ENCODE measurements at places on chromosomes 5 and 9.

DNA sequence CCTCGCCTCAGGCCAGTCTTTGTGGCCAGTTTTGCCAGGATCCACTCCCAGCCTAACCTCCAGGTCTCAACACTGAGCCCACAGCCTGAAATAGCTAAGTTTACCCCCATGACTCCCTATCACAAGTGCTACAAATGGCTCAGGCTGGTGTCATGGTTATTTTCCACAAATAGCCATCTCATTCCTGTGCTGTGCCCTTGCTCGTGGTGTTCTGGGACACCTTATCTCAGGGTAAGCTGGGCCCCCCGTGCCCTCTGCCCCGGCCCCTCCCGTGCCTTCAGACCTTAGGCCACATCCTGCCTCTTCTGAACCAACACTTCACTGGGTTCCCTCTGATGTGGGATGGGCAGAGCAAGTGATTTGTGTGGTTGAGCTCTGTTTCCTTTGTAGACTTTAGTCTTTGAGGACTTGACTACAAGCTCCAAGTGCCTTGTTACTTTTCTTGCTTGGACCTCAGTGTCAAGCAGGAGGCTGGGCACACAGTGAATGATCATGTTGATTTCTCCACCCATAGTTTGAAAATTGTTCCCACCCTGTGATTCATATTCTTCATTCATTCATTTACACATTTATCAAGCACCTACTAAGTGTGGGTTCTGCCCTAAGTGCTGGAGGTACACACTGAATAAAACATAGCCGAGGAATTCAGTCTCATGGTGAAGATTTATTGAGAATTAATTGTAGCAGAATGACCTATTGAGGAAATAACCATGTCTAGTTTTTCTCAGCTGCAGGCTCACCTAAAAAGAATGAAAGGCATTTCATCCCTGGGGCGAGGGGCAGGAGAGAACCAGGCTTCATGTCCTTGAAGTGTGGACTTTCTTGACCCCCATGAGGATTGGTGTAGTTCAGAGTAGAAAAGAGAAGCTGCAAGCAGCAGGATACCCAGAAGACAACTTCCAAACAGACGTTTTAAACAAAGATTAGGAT is 84.5 kb upstream of the CTNNA1 start:
- DNase-seq = no peak

GRCh38 chr9:87337335-87338087 is 160.2 kb upstream of the DAPK1 start:
- no peak for DNase-seq

- DNase-seq = peak; percentile 40
Observed at GRCh38 chr9:130707225-130707976, 13.8 kb downstream of the EXOSC2 start.

GRCh38 chr5:95949810-95950209 is 11.8 kb downstream of the ELL2 start:
- no peak for DNase-seq

GRCh38 chr9:21984101-21984500 is 10.1 kb downstream of the CDKN2A start:
- no peak for DNase-seq

DNA sequence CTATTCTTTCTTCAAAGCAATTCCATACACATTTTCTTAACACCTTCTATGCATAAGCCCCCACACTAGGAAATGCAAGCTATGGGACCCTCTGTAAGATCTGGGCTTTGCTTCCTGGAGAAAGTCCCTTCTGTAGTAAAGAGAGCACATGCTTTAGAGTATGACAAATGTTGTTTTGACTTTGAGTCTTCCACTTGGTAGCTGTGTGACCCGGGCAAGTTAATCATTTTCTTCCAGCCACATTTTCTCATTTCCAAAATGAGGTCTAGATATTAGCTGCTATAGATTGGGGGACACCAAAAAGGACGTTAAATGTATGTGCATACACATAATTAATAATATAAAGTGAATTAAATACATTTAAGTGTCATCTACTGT is 334.0 kb downstream of the NFIB start:
- no peak for DNase-seq

GRCh38 chr5:88269222-88269771 is 652 bp upstream of the TMEM161B start:
- no peak for DNase-seq

DNA sequence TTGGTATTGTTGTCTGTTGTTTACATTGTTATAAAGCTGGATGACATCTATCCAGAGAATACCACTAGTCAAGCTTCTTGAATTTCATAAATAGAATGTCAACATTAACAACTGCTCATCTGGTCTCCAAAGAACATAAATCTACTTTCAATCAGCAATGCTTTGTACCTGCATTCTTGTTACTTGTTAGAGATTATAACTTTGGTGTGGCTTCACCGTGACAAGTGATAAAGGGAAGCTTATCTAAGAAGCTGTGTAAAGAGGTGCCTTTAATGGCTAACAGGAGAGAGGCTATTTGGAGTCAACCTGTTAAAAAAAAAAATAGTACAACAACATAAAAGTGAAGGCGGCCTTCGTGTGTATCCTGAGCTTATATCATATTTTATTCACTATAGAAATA is 41.8 kb downstream of the MUSK start:
- DNase-seq = no peak

DNA sequence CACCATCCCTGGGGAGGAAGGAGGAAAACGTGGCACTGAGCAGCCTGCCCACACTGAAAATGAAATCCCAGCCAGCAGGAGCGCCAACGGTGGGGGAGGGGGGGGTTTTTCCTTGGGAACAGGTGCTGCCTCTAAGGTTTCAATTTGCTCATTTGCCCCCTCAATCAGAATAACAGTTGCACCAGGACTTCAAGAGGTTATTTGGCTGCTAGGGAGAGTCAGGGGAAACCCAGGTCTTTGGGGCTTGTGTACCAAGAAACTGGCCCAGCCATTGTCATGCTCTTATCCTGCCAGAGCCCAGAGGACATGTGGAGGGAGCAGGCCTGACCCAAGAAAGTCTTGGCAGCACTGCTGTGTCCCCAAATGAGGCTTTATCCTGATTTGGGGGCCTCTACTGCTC is 66.5 kb downstream of the NDFIP1 start:
- DNase-seq = no peak

- no peak for DNase-seq
Observed at GRCh38 chr9:135291165-135291564, 188.4 kb upstream of the PPP1R26 start.

GRCh38 chr5:109281136-109281690 is 128.6 kb downstream of the PJA2 start:
- DNase-seq = no peak

DNA sequence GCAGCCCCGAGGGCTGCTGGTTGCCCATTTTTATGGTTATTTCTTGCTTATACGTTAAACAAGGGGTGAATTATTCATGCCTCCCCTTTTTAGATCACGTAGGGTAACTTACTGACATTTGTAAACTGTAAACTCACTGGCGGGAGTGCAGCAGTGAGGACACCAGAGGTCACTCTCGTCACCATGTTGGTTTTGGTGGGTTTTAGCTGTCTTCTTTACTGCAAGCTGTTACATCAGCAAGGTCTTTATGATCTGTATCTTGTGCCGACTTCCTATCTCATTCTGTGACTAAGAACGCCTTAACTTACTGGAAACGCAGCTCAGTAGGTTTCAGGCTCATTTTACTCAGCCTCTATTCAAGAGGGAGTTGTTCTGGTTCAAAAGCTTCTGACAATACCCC is 155.0 kb upstream of the PRDM9 start:
- peak; percentile 13 for DNase-seq

- DNase-seq = peak; percentile 34
Observed at GRCh38 chr5:9787861-9788600, 157.9 kb upstream of the TAS2R1 start.

GRCh38 chr5:116216246-116216645 is 131.4 kb downstream of the COMMD10 start:
- no peak for DNase-seq

DNA sequence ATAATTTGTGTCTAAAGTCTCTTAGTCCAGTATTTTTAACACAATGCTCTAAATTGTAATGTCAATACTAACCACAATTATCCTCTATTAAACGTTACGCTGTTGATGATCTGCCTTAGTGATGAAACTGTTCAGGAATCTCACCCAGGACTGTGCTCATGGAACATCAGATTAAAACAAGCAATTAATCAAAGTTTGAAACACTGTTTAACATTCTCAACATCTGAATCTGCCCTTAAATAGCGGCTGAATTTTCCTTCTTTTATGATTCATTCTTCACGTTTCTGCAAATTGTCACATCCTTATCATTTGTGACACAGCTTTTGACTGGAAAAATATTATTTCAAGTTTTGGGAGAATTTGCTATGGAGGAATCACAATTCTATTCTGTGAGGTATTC is 113.8 kb downstream of the MARCHF11 start:
- no peak for DNase-seq

DNA sequence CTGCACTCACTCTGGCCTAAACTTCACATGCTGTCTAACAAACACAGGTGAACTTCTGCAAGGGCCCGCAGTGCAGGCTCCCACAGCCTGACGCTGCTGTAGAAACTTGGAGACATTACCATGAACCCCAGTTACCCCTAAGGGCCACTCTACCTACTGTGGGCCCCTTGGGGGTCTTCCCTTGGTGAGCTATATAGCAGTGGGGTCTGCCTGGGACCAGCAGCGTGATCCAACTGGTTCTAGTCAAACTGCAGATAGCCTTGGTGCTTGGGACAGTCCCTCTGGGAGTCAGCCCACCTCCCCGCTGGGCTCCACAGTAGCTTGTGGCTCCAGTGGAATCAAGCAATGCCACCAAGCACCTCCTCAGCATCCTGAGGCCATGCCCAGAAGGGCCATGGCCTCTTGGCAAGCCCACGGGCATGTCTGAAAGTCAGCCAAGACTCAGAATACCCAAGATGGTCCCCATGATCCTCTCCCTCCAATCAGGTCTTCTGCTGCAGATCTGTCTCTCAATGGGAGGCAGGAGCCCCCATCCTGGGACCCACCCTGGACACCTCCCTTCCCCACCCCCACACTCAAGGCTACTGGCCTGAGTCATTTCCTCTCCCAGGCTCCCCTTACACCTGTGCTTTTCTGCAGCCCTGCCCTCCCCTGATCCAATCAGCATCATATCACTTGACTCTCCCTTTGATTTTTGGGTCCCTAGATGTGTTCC is 230.0 kb upstream of the IRX1 start:
- DNase-seq = no peak

DNA sequence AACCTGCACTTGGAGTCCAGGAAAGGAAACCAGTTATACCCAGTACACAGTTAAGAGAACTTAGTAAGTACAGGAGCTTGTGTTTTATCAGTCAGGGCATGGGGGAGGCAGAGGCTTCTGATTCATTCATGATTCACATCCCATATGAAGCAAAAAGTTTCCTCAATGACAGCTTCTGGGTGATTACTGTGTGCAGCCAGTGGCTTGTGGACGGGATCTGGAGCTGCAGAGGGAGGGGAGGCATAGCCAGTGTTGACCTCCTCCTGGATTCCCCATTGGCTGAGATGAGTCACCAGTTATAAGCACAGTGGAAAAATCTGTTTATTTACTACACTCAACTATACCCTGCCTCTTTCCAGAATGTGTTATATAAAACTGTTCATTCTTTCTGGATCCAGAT is 17.7 kb downstream of the IL31RA start:
- no peak for DNase-seq

DNA sequence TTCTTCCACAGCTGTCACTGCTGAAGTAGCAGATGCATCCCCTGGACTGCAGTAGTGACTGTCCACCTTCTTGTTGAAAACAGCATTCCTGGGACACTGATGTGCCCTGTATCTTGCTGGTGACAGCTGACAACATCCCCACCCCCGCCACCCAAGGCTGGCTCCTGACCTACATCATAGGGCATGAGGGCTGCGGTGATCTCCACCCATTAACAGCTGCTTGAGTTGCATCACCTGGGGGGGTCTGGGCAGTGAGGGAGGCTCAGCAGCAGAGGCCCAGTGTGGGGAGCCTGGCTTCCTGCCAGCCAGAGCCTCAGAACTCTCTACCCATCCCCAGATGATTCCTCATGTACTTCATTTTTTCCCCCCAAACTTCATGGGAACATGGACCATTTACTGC is 4.1 kb downstream of the PRUNE2 start:
- DNase-seq = no peak

DNA sequence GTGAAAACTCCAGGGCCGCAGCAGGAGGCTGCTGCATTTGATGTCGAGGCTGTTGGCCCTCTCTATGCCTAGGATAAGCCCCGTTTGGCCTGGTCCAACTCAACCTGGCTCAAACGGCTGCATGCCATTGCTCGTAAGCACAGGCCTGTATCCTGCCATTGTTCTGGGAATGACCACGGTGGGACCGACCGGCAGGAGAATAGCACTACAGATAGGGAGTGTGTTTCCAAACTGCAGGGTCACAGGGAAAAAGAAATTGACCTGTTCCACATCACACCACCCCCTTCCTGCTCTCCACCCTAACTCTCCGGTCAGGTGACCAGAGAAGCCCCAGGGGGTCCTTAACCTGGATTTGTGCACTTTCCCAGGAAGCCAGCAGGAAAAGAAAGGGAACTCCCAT is 278.7 kb upstream of the KLF4 start:
- DNase-seq = no peak

DNA sequence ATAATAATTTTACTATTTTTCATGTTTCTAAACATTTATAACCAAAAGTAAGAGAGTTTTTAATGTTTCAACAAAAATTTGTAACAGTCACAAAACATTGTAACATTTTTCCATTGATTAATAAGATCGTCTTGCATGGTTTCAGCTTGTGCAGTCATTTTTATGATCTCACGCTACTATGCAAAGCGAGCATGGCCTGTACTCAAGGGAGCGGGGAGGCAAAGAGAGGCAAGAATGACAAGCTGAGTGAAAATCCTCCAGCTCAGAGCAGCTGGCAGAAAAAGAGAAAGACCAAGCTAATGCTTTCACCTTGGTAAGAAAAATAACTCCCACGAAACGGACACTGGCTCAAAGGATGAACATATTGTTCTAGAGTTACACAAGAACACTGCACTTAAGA is 90.0 kb upstream of the SV2C start:
- DNase-seq = no peak

GRCh38 chr5:16427587-16427986 is 38.0 kb downstream of the ZNF622 start:
- no peak for DNase-seq

GRCh38 chr5:136769900-136770684 is 404.7 kb upstream of the TRPC7 start:
- no peak for DNase-seq

GRCh38 chr9:4114569-4115505 is 185.0 kb downstream of the GLIS3 start:
- no peak for DNase-seq

- no peak for DNase-seq
Observed at GRCh38 chr5:8613078-8613685, 744.2 kb downstream of the MTRR start.

DNA sequence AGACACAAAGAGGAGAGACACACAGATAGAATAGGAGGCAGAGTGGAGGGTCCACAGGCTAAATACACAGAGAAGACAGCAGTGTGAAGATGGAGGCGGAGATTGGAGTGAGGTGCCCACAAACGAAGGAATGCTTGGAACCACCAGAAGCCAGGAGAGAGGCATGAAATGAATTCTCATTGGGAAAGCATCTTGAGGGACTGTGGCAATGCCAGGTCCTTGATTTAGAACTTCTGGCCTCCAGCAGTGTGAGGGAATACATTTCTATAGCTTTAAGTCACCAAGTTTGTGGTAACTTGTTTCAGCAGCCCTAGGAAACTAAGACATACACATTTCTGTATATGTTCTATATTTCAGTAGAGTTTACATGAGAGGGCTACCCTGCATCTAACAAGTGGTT is 396.6 kb upstream of the ZNF608 start:
- DNase-seq = no peak

- no peak for DNase-seq
Observed at GRCh38 chr5:51379331-51379700, 3.9 kb upstream of the ISL1 start.
